SK-N-DZ (cell line): ENCODE measurements at places on chromosomes 11 and 22.
A peak's percentile ranks its signal among the peaks of the same experiment; 100 is the strongest.

DNA sequence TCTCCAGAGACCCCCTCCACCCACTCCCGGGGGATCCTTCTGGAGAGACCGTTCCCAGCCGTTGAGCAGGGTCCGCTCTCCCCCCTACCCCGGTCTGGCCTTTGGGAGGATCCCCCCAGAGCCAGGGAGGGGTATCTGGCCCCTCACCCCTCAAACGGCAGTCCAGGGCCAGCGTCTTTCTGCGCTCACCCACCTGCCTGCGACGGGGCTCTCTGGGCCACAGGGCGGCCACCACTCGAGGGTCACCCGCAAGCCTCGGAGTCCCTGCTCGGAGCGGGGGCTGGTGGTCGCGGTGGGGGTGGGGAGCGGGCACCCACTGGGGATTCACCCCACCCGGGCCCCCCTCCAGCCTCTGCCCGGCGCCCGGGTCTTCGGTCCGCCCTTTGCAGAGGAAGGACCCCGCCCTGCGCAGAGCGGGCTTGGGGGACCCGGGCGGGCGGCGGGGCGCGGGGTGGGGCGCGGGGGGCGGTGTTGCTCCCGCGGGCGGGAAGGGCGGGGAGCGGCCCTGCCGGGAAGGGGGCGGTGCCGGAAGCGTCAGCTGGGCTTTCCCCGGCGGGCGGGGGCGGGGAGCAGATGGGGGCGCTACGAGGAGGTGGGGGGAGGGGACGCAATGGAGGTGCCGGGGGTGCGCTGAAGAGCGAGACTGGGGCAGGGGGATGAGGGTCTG, 16.6 kb downstream of the CRELD2 start:
- DNase-seq, result no peak

GRCh38 chr11:72162891-72163492, 27.5 kb downstream of the FOLR3 start:
- no peak for DNase-seq

DNA sequence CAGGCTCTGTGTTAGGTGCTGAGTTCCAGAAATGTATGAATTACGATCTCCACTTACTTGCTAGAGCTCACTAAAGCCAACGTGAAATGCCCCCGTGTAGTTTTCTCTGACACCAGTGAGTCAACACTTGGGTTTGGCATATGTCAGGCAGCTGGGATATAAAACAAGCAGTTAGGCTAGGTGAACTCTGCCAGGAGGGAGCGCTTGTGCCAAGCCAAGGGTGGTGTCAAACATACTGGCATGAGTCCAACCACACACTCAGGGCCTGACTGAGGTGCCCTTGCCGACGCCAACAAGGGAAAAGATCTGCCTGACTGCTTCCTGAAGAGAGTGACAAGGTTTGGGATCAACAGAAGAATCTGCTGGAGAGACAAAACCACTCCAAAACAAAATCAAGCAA, 167.8 kb upstream of the NARS2 start:
- DNase-seq, result no peak

DNA sequence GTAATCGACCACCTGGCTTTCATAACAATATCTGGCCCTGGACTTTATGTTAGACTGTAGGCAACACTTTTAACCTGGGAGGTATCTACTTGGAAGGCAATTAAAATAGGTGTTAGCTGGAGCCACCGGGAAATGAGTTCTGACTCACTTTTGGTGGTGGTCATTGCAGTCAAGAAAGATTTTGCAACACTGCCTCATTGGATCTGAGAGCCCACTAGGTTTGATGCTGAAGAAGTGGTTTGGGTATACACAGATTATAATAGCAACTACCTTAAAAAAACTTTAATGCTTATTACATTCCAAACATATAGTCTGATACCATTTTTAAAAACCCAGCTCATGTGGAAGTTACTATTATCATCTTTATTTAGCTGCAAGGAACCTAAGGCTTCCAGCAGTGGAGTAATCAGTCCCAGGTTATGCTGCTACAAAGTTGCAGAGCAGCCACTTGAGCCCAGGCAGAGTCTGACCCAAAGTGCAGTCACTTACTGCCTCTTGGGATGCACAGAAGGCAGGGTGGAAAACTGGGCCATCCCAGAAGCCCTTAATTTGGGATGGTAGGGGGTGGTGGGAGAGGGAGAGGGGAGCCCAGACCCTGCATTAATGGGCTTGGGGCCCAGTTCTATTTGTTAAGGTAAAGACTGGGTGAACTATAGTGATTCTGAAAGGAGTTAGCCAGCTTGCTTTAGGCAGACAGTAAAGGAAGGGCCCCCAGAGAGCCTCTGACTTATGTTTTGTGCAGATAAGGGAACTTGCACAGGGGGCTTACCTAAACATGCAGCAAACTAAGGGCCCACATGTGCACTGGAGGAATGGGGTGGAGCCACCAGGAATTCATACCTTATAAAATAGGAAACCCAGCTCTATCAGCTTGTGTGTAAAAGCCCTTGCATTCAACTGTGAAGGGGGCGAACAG, 149.4 kb downstream of the SNX19 start:
- DNase-seq, result no peak

GRCh38 chr11:81899156-81899555, 834.5 kb downstream of the FAM181B start:
- DNase-seq, result no peak

DNA sequence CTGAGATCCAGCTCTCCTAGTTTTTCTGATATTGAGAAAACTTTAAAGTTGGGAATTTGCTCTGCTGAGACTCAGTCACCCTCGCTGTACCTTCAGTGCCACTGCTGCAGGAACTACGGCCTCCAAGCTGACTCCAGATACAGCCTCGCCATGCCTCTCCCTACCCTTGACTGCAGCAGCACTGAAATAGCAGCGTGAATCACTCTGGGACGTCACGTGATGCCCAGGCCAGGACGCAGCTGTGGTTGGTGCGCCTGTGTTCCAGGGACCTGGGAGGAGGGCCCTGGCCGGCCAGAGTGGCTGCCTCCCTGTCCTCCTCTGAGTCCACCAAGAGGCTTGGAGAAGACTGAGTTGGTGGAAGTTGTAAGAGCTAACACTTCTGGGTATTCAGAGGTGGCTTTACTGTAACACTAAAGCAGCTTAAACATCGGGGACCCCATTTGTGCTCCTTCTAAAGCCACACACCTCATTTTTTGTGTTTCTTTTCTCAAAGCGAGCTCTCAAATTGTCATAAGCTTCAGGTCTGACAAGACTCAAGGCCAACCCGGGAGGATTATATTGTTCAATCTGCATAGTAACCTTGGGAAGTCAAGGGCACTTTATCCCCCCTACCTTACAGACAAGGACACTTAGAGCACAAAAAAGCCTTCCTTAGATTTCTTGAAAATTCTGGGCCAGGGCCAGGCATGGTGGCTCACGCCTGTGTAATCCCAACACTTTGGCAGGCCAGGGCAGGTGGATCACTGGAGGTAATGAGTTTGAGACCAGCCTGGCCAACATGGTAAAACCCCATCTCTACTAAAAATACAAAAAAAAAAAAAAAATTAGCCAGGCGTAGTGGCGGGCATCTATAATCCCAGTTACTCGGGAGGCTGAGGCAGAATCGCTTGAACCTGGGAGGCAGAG, 4.2 kb upstream of the STIP1 start:
- peak; percentile 91 for DNase-seq

DNA sequence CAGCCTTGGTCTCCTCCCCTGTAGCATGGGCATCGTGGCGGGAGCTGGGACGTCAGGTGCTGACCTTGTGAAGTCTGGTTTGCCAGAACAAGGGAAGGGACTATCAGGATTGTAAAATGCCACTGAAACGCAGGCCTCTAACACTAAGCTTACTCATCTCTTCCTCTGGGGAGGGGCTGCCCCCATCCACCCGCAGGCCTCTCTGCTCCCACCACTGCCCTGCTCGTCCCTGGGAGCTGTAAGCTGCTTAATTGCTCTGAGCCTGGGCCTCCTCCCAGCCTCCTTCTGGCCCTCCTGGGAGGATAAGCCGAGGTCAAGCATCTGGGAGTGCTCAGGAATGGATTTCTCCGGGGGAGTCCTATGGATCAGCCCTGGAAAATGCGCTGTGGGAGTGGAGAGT, 8.4 kb downstream of the SHISAL1 start:
- no peak for DNase-seq

GRCh38 chr11:13338427-13339069, 61.0 kb downstream of the BMAL1 start:
- no peak for DNase-seq

GRCh38 chr11:70306586-70307033, 36.1 kb downstream of the PPFIA1 start:
- DNase-seq, result no peak

GRCh38 chr11:62443390-62444235, 24.8 kb downstream of the SCGB1A1 start:
- no peak for DNase-seq

- DNase-seq, result no peak
These were observed 50.9 kb downstream of the CWC15 start for GRCh38 chr11:94922321-94923003.

GRCh38 chr11:115606498-115607220, 102.4 kb upstream of the CADM1 start:
- no peak for DNase-seq

DNA sequence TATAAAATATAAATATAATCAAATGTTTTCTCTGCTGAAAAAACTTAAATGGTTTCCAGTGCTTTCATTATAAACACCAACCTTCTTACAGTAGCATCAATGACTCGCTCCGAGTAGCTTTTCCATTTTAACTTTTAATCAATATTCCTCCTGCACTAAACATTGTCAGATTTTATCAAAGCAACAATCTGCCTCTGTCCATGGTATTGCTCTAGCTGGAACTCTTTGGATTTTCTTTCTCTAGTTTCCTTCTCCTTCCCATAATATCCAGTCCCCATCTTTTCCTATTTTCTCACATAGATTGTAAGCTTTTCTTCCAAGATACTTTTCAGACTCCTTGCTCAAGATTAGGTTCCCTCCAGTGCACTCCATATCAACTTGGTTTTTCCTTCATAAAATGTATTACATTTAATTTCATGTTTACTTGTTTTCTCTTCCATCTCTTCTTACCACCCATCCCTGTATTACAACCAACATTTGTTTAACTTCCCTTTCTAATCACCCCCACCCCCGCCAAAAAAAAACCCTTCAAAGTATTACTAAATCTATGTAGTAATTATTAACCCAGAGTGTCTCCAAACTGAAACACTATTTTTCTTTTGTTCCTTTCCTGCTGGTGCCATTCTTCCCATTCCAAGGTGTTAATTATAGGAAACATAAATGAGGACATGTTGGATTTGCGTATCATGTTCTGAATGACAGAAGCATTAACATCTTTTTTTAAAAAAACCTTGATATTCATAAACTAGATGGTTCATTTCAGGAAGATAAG, 716.5 kb downstream of the NELL1 start:
- no peak for DNase-seq

DNA sequence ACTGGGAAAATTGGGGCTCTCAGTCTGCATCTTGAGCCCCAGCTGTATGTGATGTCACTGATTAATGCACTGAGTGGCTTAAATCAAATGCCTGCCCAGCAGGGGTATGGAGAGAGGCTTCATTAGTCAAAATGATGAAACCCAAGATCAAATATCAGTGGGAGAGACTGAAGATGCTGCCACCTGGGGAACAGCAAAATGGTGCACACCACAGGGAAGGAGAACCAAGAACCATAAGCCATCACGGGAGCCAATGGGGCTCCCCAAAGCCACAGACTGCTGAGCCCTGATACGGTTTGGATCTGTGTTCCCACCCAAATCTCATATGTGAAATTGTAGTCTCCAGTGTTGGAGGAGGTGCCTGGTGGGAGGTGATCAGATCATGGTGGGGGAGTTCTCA, 85.6 kb downstream of the CTTN start:
- DNase-seq, result no peak

DNA sequence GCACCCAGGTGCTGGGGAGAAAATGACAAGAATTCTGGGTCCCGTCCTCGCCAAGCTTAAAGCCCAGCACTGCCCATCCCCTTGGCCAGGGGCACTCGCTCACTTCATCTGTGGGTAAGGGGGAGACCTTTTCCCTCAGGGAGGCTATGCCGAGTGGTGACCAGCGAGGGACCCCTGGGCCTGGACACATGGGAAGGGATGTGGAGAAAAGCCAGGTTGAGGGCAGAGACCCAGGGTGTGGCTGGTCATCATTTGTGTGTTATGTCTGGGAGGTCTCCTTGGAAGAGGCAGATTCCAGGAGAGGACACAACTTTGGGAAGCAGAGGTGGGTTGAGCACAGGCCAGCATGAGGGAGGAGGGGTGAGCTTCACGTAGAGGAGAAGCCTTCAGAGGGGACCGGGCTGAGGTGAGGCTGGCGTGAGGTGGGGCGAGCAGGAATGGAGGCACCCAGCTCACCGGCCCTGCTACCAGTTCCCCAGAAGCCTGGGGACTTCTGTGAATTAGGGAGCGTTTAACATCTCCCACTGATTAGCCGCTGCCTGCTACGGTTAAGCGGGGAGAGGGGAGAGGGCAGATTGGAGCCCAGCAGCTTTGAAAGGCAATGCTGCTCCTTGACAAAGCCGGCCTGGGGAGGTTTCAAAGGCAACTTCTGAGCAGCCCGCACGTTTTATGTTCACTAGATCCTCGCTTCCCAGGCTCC, 25.8 kb upstream of the NECTIN1 start:
- DNase-seq, result no peak

DNA sequence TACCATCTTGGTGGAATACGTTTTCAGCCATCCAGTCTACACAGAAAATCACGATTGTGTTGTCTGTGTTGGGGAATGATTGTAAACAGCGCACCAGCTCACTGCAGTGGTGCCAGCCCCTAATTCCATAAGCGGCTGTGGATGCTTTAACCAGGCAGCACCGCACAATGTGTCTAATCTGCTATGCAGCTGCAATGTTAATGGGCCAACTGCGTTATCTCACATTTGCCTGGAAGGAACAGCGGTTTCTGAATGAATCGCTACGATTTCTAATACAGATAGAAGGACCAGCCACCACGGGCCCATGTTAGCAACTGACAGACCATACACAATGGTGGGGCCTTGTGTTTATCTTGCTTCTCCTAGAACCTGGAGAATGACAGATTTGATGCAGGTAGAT, 384.5 kb upstream of the KIRREL3 start:
- peak; percentile 49 for DNase-seq

DNA sequence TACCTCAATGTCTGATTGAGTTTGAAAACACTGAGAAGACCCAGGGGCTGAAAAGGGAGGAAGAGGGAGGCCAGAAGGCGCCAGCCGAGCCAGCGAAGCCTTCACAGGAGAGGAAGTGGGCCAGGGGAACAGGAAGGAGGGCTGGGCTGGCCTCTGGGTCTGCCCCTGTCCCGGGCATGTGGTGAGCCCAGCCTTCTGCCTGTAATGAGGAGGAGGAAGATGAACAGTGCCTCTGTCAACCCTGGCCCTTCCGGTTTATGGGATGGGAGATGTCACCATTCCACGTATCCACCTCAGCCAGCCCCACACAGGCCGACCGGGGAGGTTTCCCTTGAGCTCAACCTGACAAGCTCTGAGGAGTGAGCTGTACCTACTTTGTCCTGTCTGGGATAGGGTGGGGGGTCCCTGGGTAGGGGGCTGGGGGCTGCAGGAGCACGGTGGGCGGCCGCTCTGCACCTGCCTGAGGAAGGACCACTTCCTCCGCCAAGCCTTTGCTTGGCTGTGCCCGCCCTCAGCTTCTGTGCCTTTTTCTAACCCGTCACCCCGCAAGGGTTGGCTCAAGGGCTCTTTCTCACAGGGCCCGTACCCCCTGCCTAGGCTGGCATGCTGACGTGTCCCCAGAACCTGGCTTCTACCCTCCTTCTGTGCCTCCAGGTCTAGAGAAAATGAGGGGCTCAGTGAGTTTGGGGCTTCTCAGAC, 2.0 kb downstream of the PARVG start:
- DNase-seq, result no peak
